Tibial nerve (tissue), 4 donors: ENCODE measurements at places on chromosomes 5 and 9.

DNA sequence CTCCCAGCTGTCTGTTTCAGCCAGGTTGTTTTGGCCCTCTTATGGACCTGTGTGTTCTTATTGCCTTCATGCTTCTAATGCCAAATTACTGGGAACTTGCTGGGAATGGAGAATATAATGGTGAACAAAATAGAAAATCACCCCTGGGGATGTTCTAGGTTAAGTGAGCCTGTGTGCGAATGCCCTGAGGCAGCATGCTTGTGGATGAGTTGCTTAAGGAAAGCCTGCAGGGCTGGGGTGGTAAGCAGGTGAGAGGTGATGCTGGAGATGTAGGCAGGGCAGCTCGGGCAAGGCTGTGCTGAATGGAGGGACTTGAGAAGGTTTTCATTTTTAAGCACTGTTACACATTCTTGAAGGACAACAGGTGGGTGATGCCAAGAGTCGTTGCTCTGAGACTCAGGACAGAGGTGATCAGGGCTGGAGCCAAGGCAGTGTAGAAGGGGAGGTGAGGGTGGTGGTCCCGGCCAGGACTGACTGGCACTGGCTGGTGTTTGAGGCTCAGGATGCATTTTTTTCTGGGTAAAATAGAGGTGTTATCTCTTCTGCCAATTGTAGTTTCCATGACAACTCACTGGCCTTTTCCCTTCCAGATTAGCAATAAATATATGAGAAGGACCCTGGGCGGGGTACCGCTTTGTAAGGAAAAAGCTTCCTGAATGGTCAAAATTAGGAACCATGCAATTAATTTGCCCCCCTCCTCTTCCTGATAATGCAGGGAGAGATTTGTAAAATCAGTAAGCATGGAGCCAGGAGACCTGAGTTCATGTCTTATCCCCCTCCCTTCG lies 342.8 kb downstream of the ICE1 start:
- DNase-seq: no peak

DNA sequence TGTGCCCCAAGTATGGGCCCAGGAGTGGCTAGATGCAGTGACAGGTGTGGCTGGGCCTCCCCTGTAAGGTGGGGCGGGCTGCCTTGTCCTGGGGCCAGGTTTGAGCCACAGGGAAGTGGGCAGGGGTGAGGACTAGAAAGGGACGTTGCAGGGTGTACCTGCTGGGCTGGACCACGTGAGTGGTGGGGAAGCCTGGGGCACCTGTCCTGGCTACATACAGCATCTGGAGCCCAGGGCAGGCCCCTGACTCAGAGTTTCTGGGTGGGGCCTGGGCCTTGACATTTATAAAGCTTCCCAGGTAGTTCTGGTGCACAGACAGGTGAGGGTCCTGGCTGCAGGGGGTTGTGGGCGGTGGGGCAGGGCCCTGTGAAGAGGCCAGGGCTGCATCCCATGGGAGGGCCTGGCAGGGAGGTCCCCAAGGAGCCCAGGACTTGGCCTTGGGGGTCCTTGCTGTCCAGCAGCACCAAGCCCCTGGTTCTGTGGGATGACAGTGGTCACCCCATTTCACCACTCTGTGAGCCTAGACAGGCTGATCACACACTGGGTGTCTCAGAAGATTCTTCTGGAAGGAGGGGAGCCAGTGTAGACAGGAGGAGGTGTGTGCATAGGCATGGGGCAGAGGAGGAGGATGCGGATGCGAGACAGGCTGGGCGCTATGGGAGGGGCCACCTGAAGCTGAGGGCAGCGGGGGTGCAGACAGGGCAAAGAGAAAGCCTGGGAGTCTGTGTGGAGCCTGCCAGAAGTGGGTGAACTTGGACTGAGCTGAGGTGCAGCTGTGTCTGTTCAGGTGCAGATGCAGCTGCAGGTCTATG lies 94.0 kb downstream of the PHF2 start:
- no peak for DNase-seq

DNA sequence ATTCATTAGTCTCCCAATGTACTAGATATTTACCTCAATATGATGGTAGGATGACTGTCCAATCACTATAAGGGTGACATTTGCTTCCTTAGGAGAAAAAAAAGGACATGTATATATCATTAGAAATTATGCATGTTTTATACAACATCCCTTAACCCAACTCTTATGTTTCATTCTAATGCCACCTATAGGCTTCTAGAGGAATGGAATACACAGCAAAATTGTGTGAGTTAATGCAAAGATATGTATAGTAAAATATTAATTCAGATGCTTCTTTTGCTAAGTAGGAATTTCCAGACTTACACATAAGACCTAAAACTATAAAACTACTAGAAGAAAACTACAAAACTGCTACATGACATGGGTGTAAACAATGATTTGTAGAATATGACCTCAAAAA lies 3.5 kb downstream of the PRXL2C start:
- no peak for DNase-seq

DNA sequence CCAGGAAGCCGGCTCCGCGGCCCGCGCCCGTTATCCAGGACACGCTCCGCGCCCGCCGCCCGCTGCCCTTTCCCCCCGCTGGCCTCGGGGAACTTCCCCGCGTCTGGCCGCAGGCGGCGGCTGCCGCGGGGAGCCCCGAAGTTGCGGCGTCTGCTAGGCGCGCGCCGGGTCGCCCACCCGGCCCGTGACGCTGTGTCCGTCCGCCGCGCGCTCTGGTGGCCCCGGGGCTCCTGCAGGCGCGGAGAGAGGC lies 621 bp upstream of the GCNT4 start:
- DNase-seq: no peak

- DNase-seq: no peak
These were observed 97.3 kb upstream of the ADAMTS16 start for GRCh38 chr5:5042806-5043205.

DNA sequence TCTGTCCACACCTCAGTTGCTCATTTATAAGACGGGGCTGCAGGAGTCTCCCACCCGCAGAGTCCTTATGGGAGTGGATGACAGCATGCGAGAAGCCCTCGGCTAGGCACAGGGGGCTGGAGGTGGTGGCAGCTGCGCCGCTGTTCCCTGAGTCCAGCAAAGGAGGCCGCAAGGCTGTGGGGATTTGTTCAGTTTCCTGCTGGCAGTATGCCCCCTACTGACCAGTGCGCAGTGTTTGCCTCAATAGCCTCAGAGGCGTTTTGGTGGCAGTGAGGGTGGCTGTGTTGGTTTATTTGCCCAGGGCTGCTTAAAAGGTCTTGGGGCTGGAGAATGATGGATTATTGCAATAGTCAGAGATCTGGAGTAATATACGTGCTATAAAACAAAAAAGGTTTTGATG lies 176.3 kb upstream of the OTULINL start:
- DNase-seq: no peak
